ENCODE measurements at places on chromosomes 13 and 19. TPM values are rescaled to one million over a fixed set of nuclear protein-coding genes. Genes with fewer than 3 reads are reported as not detected.

SERPINE3 gene
- total RNA-seq: not detected

SLC7A9 gene
- not detected for total RNA-seq

HOMER3 gene
- 150 TPM for total RNA-seq

ACER1 gene
- total RNA-seq: not detected

FLT3 gene
- total RNA-seq: 0.38 TPM

ERICH4 gene
- total RNA-seq: not detected

SMIM24 gene
- total RNA-seq: 3.2 TPM

KCNJ14 gene
- 0.25 TPM for total RNA-seq

TMEM143 gene
- total RNA-seq: 3.7 TPM

KLK14 gene
- not detected for total RNA-seq

ELSPBP1 gene
- total RNA-seq: not detected

ZNF470 gene
- total RNA-seq: 1.5 TPM

FGF22 gene
- total RNA-seq: 0.16 TPM

SLITRK6 gene
- total RNA-seq: not detected

CGB8 gene
- total RNA-seq: 0.25 TPM

F7 gene
- under 0.01 TPM for total RNA-seq

TMPRSS9 gene
- total RNA-seq: not detected

LRG1 gene
- not detected for total RNA-seq

RASA3 gene
- total RNA-seq: 30.2 TPM

SIGLEC12 gene
- not detected for total RNA-seq

CYP2F1 gene
- not detected for total RNA-seq

CHAF1A gene
- total RNA-seq: 31.4 TPM

VASP gene
- 140 TPM for total RNA-seq

SUGP2 gene
- total RNA-seq: 24.6 TPM

NMRK2 gene
- not detected for total RNA-seq

VAV1 gene
- 0.13 TPM for total RNA-seq

SMIM44 gene
- total RNA-seq: not detected

POSTN gene
- 61.6 TPM for total RNA-seq

ZNF99 gene
- total RNA-seq: not detected

ZNF492 gene
- 0.13 TPM for total RNA-seq

CNN1 gene
- total RNA-seq: 84.6 TPM

ITGBL1 gene
- total RNA-seq: 1.5 TPM

NXNL1 gene
- total RNA-seq: not detected

KIR3DL2 gene
- not detected for total RNA-seq

PINLYP gene
- 1.3 TPM for total RNA-seq

Data from mesangial cell (primary cell).